ENCODE measurements at places on chromosomes 16 and 17.

- no peak for DNase-seq
Measured at GRCh38 chr17:19554393-19554792, 20.7 kb downstream of the SLC47A1 start.

- peak; percentile 86 for DNase-seq
Measured at GRCh38 chr17:1649844-1650501, at the start of gene RILP. Gene RILP (minus strand): TSS chr17:1649866. CDS start chr17:1649804, 62 bp downstream.

- no peak for DNase-seq
Measured at GRCh38 chr17:32288615-32289014, 23.0 kb downstream of the RHBDL3 start.

GRCh38 chr16:70476272-70477020 lies 22.1 kb downstream of the FCSK start:
- DNase-seq: no peak

- DNase-seq: no peak
Measured at GRCh38 chr16:259814-260253, 15.9 kb downstream of the RGS11 start.

GRCh38 chr17:59840329-59841090 lies 52.2 kb downstream of the TUBD1 start:
- peak; percentile 48 for DNase-seq

- DNase-seq: no peak
Measured at GRCh38 chr17:74380959-74381808, 13.9 kb downstream of the GPR142 start.

DNA sequence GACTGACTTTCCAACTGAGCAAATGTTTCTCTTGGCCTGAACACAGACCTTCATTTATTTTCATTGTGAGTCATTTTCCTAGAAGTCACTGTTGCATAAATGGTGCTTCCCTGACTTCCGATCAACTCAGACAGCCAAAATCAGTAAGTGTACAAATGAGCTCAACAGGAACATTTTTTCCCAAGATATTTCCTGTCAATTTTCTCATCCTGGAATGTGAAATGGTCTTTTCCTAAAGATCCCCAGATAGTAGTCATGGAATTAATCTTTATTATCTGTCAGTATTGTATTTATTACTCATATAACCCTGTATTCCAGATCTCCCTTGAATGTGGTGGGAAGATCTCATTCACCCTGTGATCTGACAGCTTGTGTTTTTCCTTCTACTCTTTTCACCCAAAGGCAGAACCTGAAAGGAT lies 360.3 kb upstream of the KIF2B start:
- DNase-seq: no peak

DNA sequence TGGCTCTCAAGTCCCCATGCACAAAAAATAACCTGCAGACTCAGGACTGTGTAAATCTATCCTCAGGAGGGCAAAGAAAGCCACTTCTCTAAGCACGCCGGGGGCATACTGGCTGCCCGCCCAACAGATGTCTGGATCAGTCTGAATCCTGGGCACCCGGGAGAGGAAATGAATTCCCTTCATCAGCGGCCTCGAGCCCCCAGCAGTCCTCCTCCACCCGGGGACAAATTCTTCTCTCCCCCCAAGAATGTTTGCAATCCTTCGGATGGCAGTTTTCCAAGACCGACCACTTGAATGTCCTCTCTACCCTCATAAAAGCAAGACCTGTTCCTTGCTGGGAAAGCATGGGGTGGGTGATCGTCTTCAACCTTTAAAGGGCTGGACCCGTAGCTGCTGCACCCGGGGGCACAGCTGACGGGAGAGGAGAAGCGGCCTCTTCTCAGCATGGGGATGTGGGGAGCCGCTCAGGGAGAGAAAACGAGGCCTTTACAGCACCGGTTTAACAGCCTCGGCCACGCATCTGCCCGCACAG lies 9.4 kb upstream of the MAP2K3 start:
- peak; percentile 54 for DNase-seq

DNA sequence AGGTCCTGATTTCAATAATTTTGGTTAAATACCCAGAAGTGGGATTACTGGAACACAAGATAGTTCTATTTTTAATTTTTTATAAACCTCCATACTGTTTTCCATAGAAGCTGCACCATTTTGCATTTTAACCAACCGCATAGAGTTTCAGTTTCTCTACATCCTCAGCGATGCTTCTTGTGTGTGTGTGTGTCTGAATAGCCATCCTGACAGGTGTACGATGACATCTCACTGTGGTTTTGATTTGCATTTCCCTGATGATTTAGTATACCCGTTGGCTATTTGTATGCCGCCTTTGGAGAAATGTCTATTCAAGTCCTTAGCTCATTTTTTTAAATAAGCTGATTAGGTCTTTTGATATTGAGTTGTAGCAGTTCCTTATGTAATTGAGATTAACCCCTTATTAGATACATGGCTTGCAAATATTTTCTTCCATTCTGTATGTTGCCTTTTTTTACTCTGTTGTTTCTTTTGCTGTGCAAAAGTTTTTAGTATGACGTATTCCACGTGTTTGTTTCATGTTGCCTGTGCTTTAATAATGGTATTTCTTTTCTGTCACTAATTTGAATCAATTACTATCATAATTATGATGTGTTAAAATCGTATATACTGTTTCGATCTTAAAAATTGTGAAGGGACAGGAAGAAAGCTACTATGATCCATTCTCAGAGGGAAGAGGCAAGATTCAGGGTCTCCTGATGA lies 227.2 kb upstream of the MON1B start:
- DNase-seq: no peak

- peak; percentile 12 for DNase-seq
Measured at GRCh38 chr17:35117984-35118383, 1.7 kb downstream of the RAD51D start.

GRCh38 chr17:5513628-5514027 lies 27.3 kb downstream of the MIS12 start:
- DNase-seq: no peak

All from DMS53 (cell line).